ENCODE measurements at places on chromosomes 7 and 10.

- DNase-seq = no peak
These were observed 228.1 kb downstream of the WDR11 start for GRCh38 chr10:121079226-121079625.

DNA sequence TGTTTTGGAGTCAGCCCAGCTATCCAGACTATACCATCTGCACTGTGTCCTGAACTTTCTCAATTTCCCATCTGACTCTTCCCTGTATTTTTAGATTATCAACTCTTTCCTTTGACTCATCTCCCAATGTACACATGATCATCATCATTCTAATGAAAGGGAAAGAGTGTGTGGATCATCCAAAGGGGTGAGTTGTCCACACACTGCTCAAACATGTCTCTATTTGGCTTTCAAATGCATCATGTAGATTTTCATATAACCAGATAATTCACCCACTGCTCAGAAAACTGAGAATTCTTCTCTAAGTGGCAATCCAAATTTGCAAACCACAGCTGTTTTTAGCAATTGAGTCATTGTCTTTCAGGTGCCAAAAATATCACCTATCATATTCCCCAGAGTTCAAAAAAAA is 190.2 kb upstream of the HPS1 start:
- DNase-seq = no peak

DNA sequence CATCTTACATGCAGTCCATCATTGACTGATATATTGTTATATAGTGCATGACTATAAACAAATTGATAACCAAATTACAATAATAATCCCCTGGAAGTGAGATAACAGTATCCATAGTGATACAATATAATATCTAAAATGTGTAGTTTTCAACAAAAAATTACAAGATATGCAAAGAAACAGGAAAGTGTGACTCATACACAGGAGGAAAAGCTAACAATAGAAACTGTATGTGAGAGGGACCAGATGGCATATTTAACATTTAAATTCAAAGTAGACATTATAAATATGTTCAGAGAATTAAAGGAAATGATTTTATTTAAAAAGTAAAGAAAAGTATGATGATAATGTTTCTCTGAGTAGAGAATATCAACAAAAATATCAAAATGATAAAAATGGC is 8.0 kb downstream of the OR9A2 start:
- no peak for DNase-seq

DNA sequence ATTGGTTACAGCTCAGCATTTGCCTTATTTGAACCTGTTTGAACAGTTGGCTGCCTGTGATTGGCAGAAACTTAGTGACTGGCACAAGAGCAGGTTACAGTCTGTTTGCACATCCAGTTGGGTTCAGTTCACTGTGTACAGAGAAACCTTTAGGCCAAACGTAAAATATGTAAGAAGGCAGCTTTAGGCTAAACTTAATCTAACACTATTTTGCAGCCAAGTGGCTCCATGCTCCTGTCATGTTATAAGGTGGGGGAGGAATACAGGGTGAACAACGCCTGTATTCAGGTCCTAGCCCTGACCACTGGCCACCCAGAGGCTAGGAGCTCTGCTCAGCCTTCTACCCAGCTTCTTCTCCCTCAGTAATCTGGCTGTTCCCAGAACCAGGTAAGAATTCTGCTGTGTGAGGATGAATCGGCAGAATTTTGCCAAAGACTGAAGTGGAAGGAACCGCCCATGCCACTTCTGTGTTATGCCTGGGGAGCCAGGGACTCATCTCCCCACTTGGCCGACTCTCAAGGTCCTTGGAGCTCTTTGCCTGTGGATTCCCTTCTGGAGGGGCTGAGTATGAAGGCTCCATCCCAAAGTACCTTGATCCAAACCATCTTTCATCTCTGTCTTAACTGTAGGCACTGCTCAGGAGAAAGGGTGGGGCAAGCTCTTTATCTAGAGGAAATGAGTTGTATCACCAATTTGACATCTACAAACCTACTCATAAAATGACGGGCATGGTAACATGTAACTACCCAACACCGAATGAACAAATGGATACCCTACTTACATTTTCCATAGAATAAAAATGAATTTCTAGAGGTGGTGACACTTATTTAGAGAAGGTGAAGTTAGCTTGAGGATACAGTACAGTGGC is 164.4 kb upstream of the NAMPT start:
- no peak for DNase-seq

- DNase-seq = no peak
These were observed 94.5 kb downstream of the KMT2C start for GRCh38 chr7:152341039-152341913.

DNA sequence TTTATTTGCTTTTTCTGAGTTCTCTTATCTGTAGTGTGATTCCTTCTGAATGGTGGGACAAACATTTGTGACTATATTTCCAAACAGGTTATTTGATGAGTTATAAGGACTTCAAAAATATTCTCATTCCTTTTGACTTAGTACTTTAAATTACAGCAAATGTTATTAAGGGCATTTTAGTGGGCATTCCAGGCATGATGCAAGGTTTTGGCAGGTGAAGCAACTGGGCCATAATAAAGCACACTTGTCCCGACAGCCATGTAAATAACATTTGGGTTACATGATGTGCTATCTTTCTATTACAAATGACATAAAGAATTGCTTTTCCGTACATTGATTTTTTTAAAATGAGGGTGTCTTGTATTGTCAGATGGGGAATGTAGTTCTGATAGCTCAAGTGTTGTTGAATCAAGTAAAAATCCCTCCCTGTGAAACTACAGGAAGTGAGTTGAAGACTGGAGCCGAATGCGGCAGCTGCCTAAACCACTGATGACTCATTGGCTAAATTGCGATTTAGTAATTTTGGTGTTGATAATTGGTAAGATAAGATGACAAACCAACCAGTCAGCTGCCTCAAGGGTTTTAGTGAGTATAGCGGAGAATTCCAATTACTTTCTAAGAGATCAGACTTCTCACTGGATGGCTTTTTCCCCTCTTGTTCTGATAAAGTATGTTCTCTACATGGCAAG is 231.3 kb upstream of the NPY start:
- peak; percentile 2 for DNase-seq

- DNase-seq = peak; percentile 58
These were observed at the start of gene MACC1 for GRCh38 chr7:20217193-20217948. MACC1 (minus strand) TSS chr7:20217384; CDS start chr7:20161862, 55,522 bp downstream.

- DNase-seq = no peak
These were observed 52.7 kb downstream of the TASOR2 start for GRCh38 chr10:5737352-5737751.

DNA sequence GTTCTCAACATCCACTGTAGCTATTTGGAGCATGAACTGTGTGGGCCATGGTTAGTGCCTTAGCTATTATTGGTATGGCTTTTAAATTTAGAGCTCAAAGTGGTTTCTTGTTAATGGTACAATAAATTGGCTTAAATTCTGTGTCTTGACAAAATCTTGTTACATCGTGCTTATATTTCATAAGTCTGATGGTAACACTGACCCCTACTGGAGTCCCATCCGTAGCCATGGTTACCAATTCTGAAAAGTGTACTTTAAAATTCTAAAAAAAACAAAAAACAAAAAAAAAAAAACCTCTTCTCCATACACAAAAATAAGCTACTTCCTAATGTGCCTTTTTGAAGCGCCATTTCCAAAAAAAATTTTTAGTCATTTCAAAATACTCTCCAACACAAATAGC is 6.4 kb upstream of the RPP30 start:
- DNase-seq = peak; percentile 11

GRCh38 chr7:141462958-141463357 is 88.3 kb upstream of the AGK start:
- no peak for DNase-seq

- DNase-seq = peak; percentile 65
These were observed 340.3 kb upstream of the PRKCQ start for GRCh38 chr10:6920072-6921019.

DNA sequence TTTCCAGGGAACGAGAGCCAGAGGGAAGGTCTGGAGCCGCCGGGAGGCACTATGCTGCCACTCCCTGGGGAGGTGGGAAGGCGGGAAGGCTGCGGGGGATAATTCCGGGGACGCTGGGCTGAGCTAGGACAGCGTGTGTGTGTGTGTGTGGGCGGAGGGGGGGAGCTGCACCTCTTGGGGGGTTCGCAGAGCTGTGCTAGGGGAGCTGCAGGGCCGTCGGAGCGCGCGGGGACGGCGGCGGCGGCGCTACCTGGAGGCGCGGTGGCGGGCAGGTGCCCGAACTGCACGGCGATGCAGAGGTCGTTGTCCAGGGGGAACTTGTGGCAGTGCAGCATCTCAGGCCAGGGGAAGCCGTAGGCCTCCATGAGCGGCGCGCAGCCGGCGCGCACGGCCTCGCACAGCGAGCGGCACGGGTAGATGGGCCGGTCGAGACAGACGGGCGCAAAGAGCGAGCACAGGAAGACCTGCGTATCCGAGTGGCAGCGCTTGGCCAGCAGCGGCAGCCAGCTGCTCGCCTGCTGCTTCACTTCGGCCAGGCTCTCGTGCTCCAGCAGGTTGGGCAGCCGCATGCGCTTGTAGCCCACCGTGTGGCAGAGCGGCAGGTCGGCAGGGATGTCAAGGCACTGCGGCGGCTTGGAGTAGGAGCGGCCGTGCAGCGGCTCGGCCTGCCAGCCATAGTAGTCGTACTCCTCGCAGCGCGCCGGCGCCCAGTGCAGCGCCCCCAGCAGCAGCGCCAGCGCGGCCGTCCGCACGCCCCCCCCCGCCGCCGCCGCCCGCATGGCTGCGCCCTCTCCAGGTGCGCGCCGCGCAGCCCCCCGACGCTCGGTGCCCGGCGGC is 526 bp downstream of the SFRP5 start:
- no peak for DNase-seq

GRCh38 chr10:87589645-87590051 is 70.0 kb upstream of the PAPSS2 start:
- no peak for DNase-seq

DNA sequence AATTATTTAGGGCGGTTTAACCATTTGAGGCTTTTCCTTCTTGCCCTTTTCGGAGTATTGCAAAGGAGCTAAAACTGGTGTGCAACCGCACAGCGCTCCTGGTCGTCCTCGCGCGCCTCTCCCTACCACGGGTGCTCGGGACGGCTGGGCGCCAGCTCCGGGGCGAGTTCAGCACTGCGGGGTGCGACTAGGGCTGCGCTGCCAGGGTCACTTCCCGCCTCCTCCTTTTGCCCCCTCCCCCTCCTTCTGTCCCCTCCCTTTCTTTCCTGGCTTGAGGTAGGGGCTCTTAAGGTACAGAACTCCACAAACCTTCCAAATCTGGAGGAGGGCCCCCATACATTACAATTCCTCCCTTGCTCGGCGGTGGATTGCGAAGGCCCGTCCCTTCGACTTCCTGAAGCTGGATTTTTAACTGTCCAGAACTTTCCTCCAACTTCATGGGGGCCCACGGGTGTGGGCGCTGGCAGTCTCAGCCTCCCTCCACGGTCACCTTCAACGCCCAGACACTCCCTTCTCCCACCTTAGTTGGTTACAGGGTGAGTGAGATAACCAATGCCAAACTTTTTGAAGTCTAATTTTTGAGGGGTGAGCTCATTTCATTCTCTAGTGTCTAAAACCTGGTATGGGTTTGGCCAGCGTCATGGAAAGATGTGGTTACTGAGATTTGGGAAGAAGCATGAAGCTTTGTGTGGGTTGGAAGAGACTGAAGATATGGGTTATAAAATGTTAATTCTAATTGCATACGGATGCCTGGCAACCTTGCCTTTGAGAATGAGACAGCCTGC is 3.1 kb downstream of the FZD1 start:
- DNase-seq = no peak

GRCh38 chr10:3852147-3852904 is 67.3 kb upstream of the KLF6 start:
- DNase-seq = peak; percentile 67

Measured in CD4-positive, CD25-positive, alpha-beta regulatory T cell (primary cell).